ENCODE measurements at places on chromosomes 5 and 9.

- DNase-seq = peak; percentile 95
Measured at GRCh38 chr9:120402741-120403542, 177.0 kb downstream of the CDK5RAP2 start.

DNA sequence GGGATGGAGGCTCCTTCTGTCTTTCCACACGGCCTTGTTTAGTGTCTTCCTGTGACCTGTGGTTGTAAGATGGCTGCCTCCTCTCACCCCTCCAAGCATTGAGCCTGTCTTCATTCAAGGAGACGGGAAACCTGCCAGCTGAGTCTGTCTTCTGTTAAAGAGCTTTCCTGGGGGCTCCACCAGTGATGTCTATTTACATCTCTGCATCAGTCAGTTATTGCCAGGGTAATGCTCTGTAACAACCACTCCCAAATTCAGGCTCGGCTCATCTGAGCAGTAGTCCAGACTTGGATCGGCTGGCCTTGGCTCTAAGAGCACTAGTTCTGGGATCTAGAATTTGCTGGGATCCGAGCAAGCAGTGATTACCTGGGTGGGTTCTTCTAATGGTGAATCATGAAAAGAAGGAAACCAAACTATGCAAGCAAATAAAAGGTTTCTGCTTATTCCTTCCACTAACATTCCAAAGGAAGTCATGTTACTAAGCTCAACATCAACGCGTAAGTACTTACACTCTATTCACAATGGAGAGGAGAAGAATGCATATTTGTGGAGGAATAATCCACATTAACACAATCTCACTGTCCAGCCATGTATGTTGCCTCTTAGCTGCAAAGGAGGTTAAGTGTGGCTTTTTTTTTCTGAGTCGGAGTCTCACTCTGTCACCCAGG lies 61.7 kb downstream of the GALNT12 start:
- DNase-seq = no peak

DNA sequence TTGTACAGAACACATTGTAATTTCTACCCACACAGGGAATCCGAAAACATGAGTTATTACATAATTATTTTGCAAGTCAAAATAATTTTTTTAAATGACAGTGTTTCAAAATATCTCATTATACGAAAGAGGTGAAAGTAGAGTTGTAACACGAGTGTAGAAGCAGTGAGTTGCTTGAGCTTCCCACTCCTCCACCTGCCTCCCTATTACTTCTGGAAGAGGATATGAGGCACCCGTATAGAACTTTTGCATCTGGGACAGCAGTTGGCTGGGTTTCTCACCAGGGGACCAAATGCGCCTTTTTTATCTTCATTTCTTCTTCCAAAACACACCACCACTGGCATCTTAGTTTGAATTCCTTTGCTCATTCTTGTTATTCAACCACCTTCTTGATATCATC lies 779.0 kb upstream of the COX7C start:
- DNase-seq = no peak

DNA sequence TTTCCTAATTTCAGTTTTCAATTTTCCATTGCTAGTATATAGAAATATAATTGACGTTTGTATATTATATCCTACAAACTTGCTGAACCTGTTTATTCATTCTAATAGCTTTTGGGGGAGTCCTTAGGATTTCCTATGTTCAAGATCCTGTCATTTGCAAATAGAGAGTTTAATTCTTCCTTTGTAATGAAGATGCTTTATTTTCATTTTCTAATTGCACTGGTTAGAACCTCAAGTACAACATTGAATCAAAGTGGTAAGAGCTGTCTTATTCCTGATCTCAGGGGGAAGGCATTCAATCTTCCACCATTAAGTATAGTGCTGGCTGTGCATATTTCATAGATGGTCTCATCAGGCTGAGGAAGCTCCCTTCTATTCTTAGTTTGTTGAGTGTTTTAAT lies 15.6 kb upstream of the SLC24A2 start:
- DNase-seq = no peak

DNA sequence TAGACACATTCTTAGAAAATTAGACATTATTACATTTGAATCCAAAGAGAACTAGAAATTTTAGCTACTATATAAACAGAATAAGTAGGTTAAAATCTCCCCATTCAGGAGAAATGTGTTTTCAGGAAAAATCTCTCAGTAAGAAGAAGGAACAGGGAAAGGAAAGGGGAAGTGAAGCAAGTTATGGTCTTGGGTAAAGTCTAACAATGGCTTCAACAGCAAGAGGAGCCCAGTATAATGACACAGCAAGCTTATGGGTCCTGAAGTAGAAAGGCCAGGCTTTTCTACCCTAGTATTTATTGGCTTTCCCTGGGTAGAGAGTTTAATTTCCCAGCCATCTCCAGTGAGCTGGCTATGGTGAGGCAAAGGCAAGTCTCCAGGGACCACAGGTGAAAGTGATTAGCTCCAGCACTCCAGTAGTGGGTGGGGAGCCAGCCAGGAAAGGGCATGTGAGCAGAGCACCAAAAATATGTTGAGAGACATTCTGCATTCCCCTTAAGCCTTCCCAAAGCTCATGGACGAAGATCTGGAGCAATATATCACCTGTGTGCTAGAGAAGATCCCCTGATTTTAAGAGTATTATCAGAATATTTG lies 981.7 kb downstream of the NR2F1-AS1 start:
- no peak for DNase-seq

- peak; percentile 22 for DNase-seq
Measured at GRCh38 chr9:123997665-123998277, 13.8 kb upstream of the LHX2 start.

Measured in renal cortical epithelial cell (primary cell).